SIG-M5 (cell line): ENCODE measurements at places on chromosomes 4 and X.

DNA sequence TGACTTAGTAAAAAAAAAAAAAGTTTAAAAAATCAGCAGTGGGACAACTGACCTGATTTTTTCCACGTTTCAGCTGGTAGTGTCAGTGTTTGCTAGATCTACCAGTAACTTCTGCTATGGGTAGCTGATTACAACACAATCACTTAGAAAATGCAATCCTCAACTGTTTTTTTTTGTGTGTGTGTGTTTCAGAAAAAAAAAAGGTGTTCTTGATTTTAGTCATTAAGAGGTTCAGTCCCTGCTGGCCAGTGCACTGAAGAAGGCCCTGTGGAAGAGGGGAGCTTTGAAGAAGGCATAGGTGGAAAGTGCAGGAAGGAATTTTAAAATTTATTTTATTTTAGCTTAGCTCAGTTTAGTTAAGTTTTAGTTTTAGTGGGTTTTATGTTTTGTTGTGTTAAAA, 46.9 kb downstream of the SH2D1A start:
- no peak for DNase-seq

GRCh38 chr4:68909385-68909784, 42.2 kb downstream of the UGT2A3 start:
- no peak for DNase-seq

- DNase-seq = no peak
Observed at GRCh38 chr4:44931720-44932119, 205.4 kb upstream of the GNPDA2 start.

DNA sequence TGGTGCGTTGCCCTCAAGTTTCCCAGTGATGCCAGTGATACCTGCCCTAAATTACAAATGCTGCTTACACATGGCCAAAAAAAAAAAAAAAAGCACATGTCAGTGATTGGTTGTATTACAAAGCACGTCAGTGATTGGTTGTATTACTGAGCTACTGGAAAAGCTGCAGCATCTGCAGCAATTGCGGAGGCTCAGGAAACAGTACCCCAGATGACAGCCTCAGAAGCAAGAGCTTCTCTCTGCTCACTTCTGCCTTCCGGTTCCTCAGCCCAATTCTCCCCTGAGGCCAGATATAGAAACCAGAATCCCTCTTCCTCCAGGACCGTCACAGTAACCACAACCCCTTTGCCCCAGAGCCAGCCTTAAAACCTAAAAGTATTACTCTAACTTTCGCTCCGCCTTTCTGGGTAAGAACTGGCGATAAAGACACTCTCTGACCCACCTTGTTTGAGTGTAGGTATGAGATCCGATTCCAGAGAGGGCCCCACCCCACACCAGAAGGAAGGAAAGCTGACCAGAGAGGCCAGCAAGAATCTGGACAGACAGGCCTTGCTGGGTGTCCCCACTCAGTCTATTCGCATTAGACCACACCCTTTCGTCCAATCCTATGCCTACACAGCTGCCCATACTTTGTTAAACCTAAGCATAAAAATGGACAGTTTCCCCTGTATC, 85.0 kb upstream of the SORBS2 start:
- no peak for DNase-seq

DNA sequence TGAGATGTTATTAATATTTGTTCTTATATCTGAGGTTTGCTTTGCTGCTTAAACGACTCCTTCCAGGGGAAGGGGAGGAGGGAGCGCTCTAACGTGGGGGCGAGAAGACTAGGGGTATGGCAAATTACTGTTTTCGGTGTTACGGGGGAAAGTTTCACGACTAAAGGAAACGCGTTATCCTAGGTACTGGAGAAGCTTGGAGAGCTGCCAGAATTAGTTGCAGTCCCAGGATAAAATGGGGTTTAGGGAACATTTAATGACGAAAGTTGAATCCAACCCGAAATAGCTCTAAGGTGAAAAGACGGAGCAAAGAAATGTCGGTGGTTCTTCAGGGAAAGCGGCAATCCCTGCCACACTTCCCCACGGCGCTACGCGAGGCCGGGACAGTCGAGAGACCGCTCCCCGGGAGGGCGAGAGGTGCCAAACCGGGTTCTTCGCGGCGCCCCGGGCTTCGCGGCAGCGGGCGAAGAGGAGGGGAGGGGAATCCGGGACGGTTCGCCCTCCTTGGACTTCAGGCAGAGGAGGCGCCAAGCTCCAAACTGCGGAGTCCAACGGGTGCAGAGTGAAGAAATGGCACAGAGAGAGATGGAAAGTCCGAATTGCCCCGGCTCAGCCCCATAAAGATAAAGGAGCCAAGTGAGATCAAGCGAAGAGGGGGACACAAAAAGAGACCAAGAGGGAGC, 724 bp downstream of the THOC2 start:
- DNase-seq = no peak

GRCh38 chr4:86508436-86508835, 85.7 kb upstream of the PTPN13 start:
- no peak for DNase-seq

DNA sequence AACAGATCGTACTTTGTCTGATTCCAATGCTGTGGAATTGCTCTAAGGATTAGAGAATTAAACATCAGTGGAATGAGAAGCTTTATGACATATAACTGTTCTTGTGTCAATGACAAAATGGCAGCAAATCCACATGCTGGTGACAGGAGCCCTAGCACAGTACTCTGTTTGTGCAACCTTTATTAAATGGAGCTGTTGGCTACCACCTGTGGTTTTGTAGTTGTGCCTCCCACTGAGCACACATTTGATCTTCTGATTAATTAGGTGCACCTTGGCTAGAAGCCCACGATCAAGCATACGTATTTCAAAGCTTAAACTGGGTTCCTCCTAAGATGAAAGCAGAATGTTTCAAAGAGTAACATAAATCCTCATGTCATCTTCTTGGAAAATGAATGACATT, 394.0 kb upstream of the IGFBP7 start:
- no peak for DNase-seq

DNA sequence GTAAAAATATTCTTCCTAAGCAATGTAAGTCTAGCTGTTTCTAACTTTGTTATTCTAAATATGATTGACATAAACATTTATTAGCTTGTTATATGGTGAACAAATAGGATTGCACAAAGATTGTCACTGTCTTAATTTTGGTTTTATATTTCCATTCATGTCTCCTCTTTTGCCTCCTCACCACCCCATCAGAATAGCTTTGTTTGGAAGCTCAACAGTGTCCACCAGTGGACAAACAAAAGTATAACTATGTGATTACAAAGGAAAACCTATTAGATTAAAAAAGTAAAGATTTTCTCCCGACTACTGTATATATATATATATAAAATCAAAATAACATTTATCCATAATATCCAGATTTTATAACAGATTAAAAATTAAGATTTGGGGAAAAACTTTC, 468.2 kb downstream of the ZIC3 start:
- DNase-seq = no peak

GRCh38 chrX:12443534-12444098, 305.3 kb downstream of the FRMPD4 start:
- no peak for DNase-seq

GRCh38 chr4:71648448-71648847, 135.4 kb downstream of the GC start:
- DNase-seq = no peak

DNA sequence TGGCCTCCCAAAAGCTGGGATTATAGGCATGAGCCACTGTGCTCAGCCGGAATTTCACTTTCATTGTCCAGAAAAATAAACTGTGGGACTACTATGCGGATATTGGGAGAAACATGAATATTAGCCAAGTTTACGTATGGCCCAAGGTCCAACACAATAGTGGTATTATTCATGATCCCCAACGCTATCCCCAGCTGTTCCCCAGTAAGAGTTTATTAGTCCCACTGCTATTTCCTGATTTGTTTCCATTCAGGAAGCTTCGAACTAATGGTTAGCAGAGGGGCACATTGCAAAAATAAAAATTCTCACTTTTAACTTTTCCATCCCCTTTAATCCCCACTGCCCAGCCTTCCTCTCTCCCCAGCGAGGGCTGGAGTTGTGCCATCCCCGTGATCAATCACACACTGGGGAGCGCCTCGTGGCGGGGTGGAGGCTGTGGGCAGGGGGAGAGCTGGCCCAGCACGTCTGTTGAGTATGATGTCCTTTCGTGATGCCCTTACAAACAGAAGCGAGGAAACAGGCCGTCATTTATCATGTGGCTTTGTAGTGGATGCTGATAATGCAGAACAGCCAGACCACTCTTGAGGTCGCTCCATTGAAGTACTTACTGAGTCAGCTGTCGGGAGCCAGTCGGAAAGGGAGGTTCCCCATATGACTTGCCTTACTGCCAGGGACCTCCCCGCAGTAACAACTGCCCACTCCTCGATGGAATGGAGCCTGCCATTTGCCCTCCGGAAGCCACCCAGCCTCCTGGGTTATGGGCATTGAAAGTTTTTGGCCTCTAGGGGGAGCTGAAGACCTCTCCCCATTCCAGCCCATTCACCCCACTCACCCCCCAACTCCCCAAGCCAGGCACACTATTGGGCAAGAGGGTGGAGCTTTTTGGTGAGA, 117.0 kb downstream of the KDR start:
- no peak for DNase-seq

GRCh38 chrX:81229901-81230300, 28.0 kb downstream of the SH3BGRL start:
- no peak for DNase-seq

- no peak for DNase-seq
Observed at GRCh38 chrX:53227224-53227765, 2.3 kb upstream of the KDM5C start.

- DNase-seq = no peak
Observed at GRCh38 chrX:149286940-149287349, 218.2 kb downstream of the IDS start.

DNA sequence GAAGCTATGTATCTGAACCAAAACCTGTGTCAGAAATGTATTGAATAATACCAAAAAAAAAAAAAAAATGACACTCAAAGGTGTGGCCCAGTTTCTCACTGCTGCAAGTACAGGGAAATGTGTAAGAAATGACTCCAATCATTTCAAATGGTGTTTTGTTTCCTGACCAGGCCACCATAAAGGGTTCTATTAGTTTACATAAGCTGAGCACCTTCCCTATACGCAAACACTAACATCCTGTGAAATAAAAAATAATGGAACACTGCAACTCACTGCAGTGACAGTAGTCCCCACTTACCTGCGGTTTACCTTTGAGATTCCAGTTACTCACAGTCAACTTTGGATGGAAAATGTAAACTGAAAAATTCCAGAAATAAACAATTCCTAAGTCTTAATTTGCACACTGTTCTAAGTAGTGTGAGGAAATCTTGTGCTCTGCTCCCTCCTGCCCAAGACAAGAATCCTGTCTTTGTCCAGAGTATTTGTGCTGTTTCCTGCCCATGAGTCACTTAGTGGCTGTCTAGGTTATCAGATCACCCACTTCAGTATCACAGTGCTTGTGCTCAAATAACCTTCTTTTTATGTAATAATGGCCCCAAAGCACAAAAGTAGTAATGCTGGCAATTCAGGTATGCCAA, 265.3 kb downstream of the RCHY1 start:
- DNase-seq = no peak

DNA sequence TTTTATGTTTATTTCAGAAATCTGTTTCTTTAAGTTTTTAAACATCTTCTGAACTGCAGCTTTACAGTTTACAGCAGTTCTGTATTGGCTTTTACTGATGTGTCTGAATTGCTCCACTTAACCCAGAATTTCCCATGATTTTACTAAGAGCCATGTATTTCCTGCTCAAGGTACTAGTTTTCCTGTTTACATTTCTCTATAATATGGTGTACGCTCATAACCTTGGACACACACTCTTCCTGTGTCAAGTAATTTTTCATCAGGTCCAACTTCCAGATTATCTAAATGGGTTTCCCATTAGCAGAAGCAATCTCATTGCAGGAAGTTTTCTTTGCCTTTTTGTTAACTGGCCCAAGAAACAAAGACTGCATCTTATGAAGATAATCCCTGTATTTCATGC, 12.3 kb downstream of the ELF2 start:
- DNase-seq = no peak

- no peak for DNase-seq
Observed at GRCh38 chr4:104693601-104694201, 199.0 kb upstream of the CXXC4 start.

- DNase-seq = no peak
Observed at GRCh38 chrX:10048076-10048475, 80.9 kb downstream of the CLDN34 start.

GRCh38 chr4:75708218-75708691, 16.1 kb upstream of the USO1 start:
- DNase-seq = no peak

DNA sequence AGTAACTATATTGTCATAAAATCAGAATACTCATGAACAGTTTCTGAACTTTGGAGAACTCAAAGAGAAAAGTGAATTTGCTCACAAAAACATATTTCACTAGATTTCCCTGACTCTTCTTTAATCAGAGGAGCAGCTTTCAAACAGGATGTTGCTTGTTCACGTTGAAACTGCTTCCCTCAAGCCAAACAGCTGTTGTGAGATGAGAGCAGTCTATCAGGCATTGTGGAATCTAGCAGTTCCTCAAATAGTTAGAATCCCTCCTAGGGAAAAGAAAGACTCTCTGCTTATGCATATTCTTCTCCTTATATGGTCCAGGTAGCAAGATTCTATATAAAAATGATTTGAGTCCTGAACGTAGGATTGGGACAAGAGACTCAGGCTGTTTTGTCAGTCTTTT, 1012.1 kb downstream of the FAM133A start:
- DNase-seq = no peak

GRCh38 chr4:142817442-142817841, 28.7 kb downstream of the INPP4B start:
- DNase-seq = peak; percentile 18

- no peak for DNase-seq
Observed at GRCh38 chr4:152983774-152984411, 47.8 kb downstream of the FHDC1 start.

- no peak for DNase-seq
Observed at GRCh38 chrX:111035256-111035655, 60.7 kb upstream of the PAK3 start.

DNA sequence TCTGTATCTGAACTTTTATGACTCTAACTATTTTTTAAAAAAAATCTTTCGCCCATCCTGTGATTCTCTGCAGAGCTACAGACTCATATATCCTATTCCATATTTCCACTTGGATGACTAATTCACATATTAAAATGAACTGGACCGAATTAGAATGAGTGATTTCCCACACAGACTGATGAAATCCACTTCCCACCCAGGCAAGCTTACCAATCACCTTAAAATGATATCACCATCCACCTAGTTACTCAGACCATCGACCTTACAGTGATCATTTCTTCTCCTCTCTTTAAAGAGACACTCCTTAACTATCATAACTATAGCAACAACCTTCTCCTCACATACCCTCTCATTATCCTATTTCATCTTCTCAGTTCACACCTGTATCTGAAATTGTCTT, 34.1 kb upstream of the GUCY1B1 start:
- no peak for DNase-seq

- DNase-seq = no peak
Observed at GRCh38 chr4:144208074-144208473, 67.6 kb upstream of the GYPA start.

DNA sequence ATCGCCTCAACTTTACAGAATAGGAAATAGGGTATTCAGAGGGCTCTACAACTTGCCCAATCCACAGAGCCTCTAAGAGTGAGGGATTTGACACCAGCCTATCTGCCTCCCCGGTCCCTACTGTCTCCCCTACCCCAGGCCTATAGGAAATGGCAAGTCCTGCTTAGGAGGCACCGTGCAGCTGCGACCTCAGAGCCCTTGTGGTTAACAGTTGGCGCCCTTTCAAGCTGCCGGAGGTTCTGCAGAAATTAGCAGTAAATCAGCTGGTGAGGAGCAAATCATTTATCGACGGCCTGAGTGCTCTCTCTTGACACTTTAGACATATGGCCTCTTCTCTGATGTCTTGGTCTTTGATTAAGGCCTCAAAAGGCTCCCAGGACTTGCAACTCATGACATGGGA, 96.9 kb downstream of the CLNK start:
- no peak for DNase-seq

GRCh38 chr4:7356667-7357310, 77.9 kb downstream of the PSAPL1 start:
- DNase-seq = no peak
